Smooth muscle cell of the pulmonary artery (primary cell): ENCODE measurements at places on chromosomes 11 and 22. TPM values are rescaled to one million over a fixed set of nuclear protein-coding genes. Genes with fewer than 3 reads are reported as not detected.

MMP13 gene
- not detected in 2 replicates for total RNA-seq

SLC29A2 gene
- total RNA-seq = 0.36 and 0.78 TPM in 2 replicates

TESMIN gene
- total RNA-seq = 0.10 and 0.26 TPM in 2 replicates

APOL5 gene
- total RNA-seq = 0.46 TPM in 1 of 2 replicates, not detected in the other

SAA2 gene
- total RNA-seq = 0.46 and 40.6 TPM in 2 replicates

MS4A6A gene
- total RNA-seq = not detected in 2 replicates

MUC5AC gene
- total RNA-seq = not detected in 2 replicates

PGA5 gene
- total RNA-seq = 0.65 TPM in 1 of 2 replicates, not detected in the other

OR9G1 gene
- not detected in 2 replicates for total RNA-seq

KLHL35 gene
- 3.6 and 4.6 TPM in 2 replicates for total RNA-seq

THOC5 gene
- total RNA-seq = 39.4 and 62.9 TPM in 2 replicates

BRD1 gene
- 24.2 and 31.2 TPM in 2 replicates for total RNA-seq

PAX6 gene
- not detected in 2 replicates for total RNA-seq

BTG4 gene
- total RNA-seq = not detected in 2 replicates

ZNF214 gene
- 2.6 and 2.7 TPM in 2 replicates for total RNA-seq

PATE2 gene
- 0.20 TPM in 1 of 2 replicates, not detected in the other for total RNA-seq

TRIM21 gene
- 12.6 and 14.5 TPM in 2 replicates for total RNA-seq
